ENCODE measurements at places on chromosomes 16 and 17.

- DNase-seq: peak; percentile 89
Measured at GRCh38 chr17:17280613-17281549, at the start of gene COPS3. TSS of gene COPS3 (minus strand) at chr17:17281246. CDS start at chr17:17281186, 60 bp downstream.

GRCh38 chr17:3544365-3544764 is 13.2 kb downstream of the TRPV3 start:
- no peak for DNase-seq

DNA sequence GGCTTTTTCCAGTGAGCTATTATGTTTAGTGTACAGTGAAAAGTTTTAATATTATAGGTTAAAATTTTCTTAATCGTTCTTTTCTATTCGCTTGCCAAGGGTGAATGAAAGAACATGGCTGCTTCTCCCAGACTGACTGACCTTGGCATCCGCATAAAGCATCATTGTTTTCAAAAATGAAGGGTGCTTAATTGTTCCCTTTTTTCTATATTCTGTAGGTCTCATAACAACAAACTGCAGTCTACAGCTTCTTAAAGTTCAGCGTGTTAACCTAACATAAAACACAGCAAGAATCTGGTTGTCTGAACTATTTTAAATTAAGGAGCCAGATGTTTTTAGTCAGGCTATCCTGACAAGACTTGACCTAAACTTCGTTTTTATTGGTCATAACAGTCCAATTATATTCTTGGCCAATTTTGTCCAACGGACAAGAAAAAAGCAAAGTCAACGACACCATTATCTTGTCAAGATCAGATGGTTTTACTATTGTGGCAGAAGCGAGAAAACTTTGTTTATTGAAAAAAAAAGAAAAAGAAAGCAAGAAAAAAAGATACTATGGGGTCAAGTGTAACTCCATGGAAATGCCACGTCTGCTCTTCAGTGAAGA is 14.1 kb downstream of the C17orf58 start:
- no peak for DNase-seq

- DNase-seq: no peak
Measured at GRCh38 chr17:61253362-61253761, 146.3 kb upstream of the TBX2 start.

GRCh38 chr17:48382989-48383388 is 47.0 kb downstream of the SKAP1 start:
- DNase-seq: no peak

DNA sequence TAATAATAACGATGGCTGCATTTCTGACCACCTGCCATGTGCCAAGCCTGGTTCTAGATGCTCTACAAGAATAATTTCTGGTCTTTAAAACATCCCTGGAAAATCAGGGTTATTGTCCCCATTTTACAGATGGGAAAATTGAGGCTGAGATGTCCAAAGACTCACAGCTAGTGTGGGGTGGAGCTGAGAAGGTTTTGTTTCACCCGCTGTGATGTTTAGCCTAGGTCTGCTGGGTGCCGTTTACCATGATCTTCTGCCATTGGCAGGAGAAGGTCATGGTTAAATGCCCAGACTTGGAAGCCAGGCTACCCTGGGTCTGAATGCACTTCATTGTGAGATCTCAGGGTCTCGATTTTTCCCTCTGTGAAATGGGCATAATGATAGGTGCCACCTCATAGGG is 159.1 kb upstream of the PLCG2 start:
- no peak for DNase-seq

DNA sequence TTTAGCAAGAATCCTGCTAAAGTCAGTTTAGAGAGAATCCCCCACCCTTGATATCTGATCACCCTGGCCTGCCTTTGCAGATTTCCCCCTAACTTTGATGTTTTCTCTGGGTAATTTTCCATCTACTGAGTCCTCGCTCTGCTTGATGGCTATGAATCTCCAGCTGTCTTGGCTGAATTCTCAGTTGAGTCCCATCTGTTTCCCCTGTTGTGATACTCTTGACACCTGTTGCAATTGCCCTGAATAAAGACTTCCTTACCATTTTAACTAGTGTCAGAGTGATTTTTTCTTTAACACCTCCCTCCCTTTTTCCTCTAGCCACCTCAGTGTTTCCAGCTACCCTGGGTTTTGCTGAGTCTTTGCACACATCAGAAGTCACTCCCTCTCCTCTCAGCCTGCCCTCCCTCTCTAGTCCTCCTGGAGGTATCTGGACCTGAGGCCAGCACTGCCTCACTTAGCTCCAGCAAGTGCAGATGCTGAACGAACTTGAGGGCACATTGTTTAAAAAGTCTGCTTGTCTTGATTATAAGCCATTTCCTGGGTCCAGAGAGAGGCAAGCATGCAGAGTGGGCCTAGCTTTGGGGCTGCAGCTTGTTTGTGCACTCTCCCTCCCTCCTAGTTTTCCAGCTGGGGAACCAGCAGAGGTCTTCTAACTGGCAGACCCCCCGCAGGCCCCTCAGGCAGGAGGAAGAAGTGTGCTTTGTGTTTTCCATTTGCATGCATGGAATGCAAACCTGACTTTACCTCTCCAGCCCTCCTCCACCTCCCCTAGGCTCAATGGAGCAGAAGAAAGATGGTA is 33.2 kb downstream of the SPACA3 start:
- no peak for DNase-seq

GRCh38 chr17:47902039-47902744 is 6.2 kb downstream of the SP2 start:
- DNase-seq: no peak

GRCh38 chr16:73053364-73054124 is 5.6 kb upstream of the ZFHX3 start:
- DNase-seq: no peak

DNA sequence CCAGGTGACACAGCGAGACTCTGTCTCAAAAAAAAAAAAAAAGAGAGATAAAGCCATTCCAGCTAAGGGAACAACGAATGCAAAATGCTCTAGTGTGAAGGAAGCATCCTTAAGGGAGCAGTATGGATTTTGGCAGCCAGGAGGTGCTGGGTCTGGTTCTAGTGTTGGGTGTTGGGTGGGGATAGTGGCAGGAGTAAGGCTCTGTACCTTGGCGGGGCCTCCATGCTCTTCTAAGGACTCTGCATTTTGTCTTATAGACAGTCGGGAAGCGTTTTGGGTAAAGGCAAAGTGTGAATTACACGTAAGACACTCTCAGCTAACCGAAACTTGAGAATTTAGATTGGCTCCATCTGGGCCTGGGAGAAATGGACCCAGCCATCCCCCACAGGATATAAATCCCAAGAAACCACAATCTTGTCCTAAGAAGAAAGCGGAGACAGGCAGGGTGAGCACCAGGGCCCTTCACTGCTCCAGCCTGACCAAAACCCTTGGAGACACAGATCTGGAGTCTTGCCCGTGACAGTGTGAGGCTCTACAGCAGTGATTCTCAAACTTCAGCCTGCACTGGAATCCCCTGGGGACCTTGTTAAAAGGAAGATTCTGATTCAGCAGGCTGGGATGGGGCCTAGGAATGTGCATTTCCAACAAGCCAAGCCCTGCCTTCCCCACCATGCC is 33.1 kb upstream of the PHB1 start:
- no peak for DNase-seq

GRCh38 chr17:50544516-50544915 is 2.5 kb upstream of the SPATA20 start:
- no peak for DNase-seq

DNA sequence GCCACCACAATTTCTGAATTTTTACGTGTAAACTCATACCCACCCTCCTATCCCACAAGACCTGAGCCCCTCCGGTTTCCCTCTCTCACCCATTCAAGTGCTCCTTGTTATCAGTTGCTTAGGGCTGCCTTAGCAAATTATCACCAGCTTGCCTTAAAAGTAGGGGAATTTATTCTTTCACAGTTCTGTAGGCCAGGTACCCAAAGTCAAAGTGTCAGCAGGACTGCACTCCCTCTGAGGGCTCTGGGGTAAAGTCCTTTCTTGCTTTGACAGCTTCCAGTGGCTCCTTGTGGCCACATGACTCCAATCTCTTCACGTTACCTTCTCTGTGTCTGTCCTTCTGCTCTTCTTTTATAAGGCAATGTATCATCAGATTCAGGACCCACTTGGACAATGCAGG is 7.9 kb upstream of the TMEM220 start:
- no peak for DNase-seq

DNA sequence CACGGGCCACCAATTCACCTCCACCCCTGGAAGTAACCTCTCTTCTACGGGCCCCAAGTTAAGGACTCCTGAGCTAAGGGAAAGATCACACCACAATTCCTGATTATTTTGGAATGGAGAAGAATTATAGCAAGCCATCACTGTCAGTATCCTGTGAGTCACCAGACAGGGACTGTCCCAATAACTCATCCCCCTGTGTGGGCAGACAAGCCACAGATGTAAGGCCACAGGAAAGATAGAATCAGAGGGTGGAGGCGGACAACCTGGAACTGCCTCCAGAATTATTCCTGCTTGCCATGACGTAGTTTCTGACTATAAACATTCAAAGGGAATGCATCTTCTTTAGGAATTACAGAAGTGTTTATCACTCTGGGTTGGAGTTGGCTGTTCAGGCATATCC is 5.8 kb upstream of the MYO1D start:
- DNase-seq: peak; percentile 16

- DNase-seq: no peak
Measured at GRCh38 chr16:17159617-17160016, 311.1 kb downstream of the XYLT1 start.

GRCh38 chr16:64892835-64893785 is 228.8 kb downstream of the CDH11 start:
- DNase-seq: no peak

DNA sequence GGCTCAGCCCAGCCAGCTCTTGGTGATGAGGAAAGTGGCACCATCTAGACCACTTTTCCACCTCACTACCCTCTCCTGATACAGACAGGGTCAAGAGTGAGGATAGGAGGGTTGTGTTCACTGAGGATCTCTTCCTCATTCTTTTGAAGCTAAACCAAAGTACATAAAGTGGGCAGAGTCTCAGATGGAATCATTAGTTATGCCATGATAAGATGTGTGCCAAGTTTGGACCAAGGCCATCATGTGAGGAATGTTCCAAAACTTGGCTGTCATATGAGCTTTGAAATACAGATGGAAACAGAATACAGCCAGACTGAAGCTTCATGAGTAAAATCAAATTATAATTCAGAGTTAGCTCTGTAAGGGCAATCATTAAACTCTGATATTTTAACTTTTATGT is 37.2 kb downstream of the ACSM1 start:
- DNase-seq: no peak

DNA sequence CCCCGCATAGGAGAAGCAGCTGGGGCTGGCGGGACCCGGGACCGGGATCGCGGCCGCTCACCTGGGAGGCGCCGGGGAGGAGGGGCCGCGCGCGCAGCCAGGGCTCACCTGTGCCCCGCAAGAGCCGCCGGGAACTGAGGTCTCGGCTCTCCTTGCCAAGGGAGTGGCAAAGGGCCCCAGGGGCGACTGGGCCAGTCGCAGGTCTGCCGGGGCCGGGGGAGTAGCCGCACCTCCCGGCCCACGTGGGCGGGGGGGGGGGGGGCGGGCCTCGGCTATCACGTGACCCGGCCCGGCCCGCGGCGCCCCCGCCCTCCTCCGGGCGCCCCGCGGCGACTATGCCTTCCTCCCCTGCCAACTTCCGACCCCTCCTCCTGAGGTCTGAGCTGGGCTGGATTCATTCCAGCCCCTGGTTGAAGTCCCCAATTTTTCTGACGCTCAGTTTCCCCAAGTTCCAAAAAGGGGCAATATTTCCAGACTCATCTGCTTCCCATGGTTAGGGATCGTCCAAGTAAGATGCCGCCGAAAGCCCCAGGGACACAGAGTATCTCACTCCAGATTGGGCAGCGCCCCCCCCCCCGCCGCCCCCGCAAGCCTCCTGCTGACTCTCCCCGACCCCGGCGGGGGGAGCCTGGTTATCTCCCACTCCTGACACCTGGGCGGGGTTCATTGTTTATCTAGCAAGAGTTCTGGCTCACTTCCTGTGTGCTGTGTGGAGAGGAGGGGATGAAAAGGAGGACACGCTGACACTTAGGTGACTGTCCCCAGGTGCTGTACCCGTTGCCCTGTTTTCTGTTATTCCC is at the start of gene TMC6:
TMC6 (minus strand) TSS at position 205 of the 800 bp plus-strand sequence. CDS start 1,923 bp downstream, outside the sequence.
- no peak for DNase-seq

GRCh38 chr16:47644166-47644565 is 183.0 kb downstream of the PHKB start:
- DNase-seq: no peak

- no peak for DNase-seq
Measured at GRCh38 chr16:85112364-85112763, at the start of gene CIBAR2. TSS of gene CIBAR2 (minus strand) at chr16:85112472. CDS start at chr16:85112352, 120 bp downstream.

DNA sequence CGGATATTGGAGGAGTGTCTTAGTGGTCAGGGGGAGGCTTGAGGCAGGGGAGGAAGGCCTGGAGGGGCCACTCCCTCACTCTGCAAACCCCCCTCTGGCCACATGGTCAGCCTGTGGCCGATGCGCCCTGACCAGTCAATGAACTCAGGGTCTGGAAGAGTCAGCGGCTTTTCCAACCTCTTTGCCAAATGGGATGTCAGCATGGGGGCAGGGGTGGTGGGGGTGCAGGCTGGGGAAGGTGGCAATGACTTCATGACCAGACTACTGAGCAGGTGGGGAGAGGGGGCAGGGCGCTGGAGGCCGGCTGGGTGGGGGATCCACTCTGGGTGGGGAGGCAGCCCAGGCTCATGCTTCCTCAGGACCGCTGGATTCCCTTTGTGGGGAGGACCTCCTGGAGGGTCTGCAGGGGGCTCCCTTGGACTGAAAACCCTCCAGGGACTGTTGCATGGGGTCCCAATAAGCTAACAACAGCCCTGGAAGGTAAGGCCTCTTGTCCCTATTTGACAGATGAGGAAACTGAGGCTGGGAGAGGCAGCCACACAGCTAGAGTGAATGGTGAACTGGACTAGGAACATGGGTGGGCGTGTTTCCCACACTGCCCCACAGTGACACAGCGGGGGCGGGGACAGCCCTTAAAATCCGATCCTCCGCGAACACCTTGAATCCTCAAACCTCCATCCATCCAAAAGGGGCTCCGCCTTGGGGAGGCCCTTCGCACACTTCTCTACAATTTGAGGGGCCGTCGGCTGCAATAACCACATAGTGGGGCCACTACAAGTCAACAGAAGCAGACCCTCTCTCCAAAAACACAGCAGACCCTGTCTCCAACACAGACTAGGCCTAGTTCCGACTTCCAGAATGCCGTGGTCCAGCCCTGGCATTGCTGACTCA is 81.0 kb upstream of the TOB1 start:
- no peak for DNase-seq
